ENCODE measurements at places on chromosomes 13 and 19.
A peak's percentile ranks its signal among the peaks of the same experiment; 100 is the strongest.

DNA sequence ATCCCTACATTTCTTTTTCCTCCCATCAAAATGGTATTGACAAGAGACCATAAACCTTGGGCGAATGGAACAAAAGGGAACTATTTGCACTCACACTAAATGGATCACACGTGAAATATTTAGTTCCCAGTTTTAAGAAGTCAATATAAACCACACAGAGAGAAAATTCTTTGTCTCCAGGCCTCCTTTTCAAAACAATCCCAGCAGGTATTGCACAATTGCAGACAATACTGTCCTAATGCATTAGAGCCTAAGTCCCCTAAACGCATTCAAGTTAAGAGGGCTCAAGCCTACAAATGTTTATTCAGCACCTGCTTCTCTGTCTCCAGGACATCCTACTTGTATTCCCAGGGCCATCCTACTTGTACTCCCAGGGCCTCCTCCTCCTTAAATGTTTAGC, 1.3 kb upstream of the B3GLCT start:
- DNase-seq, result no peak

DNA sequence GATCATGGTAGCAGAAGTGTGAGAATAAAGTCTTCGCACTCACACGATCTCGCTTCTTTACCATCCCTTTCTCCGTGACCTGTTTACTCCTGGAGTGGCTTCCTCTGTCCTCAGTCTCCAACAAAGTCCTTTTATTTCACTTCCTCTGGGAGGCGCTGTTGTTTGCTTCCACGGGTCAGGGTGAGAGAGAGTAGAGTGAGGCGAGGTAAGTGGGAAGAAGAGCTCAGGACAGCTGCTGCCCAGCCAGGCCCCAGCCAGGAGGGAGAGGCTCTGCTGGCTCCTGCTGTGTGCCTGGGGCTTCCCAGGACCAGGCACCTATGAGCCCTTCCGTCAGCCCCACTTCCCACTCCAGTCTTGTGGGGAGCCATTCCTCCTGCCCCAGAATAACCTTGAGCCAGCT, 242.1 kb downstream of the FGF9 start:
- DNase-seq, result peak; percentile 2

- no peak for DNase-seq
Observed at GRCh38 chr19:52648336-52649016, 10.3 kb upstream of the ZNF83 start.

- DNase-seq, result no peak
Observed at GRCh38 chr13:42392716-42393572, 121.0 kb downstream of the AKAP11 start.

DNA sequence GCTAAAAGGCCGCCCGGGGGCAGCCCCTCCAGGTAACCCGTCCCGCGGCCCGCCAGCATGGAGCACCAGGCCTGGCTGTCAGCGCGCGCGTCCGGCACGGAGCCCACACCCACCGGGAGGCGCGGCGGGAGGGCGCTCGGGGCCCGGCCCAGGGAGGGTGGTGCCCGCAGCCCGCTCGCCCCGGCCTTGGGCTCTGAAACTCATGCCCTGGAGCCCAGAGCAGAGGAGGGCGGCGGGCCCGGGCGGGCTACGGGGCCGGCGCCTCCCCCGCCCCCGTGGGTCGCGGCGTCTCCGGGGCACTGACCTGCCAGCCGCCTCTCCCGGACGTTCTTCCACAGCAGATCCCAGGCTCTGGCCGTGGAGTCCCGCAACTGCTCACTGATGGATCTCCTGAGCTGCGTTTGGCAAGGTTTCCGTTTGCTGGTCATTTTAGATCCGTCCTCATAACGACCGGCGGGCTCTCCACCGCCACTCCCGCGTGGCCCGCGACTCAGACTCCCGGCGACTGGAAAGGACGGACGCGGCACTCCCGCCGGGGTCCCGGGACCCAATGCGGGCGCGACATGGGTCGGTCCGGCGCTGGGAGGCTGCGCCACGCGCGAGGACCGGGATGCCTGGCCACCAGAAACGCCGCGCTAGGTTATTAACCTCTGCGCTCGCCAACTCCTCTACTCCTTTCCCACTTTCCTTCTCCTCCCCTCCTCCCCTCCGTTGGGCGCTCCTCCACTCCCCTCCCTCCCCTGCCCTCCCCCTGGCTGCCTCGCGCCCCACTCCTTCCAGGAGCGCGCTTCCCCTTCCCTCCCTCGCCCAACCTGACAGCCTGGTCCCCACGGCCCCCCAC, 64.7 kb upstream of the STARD13 start:
- DNase-seq, result peak; percentile 41

DNA sequence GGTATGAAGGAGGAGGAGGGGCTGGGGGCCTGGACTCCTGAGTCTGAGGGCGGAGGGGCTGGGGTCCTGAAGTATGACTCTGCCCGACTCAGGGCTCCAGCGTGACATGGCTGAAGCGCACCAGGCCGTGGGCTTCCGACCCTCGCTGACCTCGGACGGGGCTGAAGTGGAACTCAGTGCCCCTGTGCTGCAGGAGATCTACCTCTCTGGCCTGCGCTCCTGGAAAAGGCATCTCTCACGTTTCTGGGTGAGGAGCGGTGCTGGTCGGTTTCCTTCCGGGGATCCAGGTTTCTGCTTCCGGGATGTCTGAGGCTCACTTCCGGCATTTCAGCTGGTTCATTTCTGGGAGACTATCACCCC, 1.2 kb downstream of the CPT1C start:
- DNase-seq, result no peak

DNA sequence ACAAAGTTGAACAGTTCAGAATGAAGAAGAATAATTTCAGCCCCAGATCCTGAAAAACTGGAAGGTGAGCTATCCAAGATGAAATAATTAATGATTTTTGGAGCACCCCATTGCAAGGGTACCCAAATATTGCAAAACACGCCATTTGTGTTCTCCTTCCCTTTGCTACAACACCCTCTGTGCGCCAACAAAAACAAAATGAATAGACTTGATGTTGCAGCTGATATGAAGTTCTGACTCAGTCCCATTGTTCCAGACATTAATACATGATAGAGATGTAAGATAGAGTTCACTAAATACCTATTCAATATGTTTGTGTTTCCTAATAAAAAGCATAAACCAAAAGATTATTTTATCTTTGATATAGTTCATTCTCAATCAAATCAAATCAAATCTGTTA, 287.5 kb upstream of the SOX21 start:
- DNase-seq, result no peak

DNA sequence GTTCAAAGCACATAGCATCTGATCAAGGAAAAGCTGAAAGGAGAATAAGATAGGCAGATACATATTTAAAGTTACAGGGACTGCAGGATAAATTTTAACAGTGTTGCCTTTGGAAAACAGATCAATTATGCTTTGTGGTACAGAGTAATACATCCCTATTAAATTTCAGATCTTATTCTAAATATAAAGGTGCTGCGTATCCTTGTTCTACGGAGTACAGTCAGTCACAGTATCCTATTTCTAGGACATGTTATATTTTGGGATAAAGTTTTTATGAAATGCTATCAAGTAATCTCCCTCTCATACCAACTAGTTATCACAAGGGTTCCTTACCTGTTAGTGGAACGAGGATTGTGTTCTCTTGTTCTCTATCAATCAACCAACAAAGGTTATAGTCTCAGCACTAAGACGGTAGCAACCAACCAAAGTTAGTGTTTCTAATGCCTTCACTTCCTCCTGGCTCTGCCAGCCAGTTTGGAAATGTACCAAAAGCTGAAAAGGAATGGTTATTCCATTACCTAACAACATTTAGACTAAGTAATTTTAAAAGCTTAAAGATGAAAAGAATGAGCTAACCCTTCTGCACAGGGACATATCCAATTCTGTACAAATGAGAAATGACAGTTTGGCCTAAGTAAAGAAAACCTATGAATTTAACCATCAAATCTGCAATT, 35.2 kb downstream of the TSC22D1 start:
- DNase-seq, result no peak

GRCh38 chr19:17883627-17884410, 12.1 kb downstream of the SLC5A5 start:
- DNase-seq, result no peak

- no peak for DNase-seq
Observed at GRCh38 chr13:33958964-33959363, 141.0 kb downstream of the RFC3 start.

GRCh38 chr19:14632286-14632685, 42.4 kb downstream of the ADGRE3 start:
- peak; percentile 17 for DNase-seq

DNA sequence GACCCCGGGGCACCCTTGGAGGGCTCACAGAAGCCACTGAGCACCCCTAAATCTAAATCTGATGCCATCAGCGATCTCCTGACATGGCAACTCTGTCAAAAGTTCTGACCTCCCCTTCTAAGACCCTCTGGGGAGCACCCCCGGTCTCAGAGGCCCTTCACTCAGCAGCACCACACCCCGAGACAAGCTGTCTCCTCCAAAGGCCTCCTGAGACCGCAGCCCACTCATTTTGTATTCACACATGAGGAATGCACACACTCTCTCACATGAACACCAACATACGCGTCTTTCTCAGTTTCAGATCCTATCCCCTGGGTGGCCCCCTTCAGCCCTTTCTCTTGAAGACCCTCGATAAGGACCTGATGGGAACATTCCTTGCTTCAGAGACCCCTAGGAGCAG, 2.6 kb downstream of the NDUFA11 start:
- no peak for DNase-seq

DNA sequence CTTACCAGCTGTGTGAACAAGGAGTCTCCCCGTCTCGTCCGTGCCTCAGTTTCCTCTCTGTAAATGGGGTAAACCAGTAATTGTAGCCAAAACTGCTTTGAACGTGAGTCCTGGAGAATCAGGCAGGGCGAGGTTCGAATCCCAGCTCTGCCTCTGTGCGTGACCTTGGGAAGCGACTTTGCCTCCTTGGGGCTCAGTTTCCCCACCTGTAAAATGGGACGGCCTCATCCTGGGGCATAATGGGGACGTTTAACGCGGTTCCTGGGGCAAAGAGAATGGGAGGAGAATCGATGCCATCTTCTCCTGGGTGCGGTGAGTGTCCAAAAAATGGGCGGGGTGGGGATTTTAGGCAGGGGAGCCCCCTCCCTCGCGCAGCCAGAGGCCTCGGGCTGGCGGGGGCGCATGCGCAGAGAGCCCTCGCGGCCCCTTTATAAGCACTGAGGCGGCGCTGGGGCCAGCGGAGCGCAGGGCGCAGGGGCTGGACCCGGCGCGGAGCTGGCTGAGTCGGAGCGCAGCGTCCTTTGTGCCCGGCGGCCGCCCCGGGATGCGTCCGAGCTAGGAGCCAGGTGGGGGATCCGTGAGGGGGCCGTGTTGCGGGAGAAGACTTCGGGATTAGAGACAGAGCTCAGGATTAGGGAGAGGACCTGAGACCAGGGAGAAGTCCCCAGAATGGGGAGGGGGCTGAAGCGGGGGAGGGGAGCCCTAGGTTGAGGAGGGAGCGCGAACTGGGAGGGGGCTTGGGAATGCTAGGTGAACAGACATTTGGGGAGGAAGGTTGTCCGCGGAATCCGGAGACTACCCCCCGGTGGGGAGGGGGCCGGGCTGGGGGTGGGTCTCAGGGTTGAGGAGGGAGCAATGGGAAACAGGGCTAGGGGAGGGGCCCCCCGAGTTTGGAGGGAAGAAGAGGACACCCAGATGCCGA, at the start of gene NCAN:
Gene NCAN, plus strand, starts transcription at position 460 of the 922 bp plus-strand sequence. CDS start 4,996 bp downstream, outside the sequence.
- no peak for DNase-seq

GRCh38 chr19:13797870-13798269, 2.6 kb downstream of the ZSWIM4 start:
- DNase-seq, result no peak

DNA sequence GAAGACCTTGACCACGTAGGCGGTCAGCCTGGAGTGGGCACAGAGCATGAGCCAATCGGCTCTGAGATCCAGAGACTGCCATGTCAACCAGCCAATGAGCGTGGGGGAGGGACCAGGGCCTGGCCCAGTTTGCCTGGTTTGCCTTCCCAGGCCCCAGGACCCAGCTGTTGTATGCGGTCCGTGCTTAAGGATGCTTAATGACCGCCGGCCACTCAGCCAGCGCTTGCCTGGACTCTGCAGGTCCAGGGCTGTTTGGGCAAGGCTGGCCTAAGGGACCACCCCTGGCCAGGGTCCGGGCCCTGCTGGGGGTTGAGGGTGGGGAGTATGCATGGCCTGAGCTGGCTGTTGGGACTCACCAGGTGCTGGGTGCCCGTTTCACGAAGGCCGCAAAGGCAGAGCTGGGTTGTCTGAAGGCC, 23.1 kb upstream of the TNFSF14 start:
- no peak for DNase-seq

DNA sequence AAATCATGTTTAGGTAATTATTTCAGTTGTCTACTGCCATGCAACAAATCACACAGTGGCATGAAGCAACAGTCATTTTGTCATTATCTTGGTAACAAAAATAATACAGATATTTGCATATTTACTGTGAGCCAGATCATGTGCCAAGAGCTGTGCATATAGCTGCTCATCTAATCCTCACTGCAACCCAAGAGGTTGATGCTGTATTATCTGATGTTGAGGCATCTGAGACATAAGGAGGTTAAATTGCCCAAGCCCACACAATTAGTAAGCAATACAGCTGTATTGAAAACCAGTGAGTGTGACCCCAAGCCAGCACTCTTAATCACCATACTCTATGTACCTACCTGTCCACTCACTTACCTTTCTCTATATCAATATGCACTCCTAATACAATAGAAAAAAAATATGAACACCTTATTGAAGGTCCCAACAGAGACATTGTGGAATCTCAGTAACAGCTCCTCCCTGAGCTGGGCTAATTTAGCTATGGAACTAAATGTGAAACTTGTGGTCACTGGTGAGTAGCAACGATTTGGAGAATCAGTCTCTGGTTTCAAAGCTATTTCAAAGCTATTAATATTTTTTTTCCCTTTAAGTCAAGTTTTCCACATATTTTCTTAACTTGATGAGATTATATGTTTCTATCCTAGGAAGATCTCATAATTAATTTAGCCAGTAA, 185.2 kb downstream of the KLF12 start:
- DNase-seq, result no peak

DNA sequence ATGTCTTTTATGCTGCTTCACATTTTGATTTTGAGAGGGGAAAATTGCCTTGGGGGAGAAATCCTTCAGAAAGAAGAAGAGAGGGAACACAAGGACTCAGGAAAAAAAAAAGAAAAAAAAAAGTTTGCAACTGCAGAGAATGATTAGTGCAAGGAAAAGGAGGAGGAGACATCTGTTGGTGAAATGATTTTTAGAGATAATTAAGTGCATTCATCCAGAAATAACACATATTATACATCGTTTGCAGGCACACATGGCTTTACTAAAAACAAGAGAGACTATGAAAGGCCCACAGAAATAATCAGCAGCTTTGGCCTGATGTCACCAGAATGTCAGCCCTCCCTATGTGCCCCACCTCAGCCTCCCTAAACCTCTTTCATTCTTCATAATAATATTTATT, 1058.2 kb downstream of the PCDH9 start:
- DNase-seq, result no peak

Data from ACHN (cell line).